GM10248 (cell line): ENCODE measurements at places on chromosomes 4 and X.

- DNase-seq: no peak
These were observed 211.6 kb upstream of the FAM241A start for GRCh38 chr4:111933703-111934102.

GRCh38 chr4:38105475-38106220 is 145.4 kb downstream of the PTTG2 start:
- DNase-seq: no peak

GRCh38 chr4:167021545-167022155 is 212.6 kb downstream of the SPOCK3 start:
- peak; percentile 6 for DNase-seq

DNA sequence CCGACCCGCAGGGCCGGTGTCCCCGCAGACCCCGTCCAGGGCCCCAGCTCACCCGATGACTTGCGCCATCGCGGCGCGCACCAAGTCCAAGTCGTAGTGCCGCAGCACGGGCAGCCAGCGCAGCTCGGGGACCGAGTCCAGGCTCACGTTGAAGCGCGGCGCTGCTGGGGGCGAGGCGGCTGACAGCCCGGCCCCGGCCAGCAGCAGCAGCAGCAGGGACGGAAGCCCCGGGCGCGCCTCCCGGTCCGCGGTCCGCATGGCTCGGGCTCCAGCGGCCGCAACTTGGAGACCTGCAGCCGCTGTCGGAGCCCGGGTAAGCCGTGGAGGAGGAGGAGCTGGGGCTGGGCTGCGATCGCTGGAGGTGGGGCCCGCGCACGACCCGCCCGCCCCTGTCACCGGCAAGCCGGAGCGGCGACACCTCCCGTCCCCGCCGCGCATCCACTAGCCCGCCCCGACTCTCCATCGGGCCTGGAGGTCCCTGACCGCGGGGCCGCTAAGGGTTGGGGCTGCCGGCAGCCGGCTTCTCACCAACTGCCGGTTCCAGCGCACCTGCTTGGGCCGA is at the start of gene NAAA:
TSS of gene NAAA (minus strand) at position 322 of the 562 bp plus-strand sequence. CDS start at position 258, 64 bp downstream.
- peak; percentile 89 for DNase-seq

DNA sequence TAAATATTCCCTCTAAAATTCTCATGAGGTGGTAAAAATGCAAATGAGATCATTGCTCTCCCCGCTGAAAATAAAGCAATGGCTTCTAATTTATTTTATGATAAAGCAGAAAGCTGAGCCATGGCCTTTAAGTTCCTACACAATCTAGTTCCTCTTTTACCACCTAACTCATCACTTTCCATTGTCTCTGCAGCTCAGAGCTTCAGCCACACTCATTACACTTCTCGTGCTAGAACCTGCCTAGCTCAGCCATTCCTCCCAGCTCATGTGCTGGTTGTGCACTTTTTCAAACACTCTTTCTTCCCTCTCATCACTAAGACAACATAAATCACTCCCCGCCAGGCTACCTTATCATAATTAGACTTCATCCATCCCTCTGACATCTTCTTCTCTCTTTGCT is 1112.1 kb upstream of the PRKX start:
- DNase-seq: no peak

GRCh38 chr4:110467400-110467799 is 8.6 kb upstream of the ENPEP start:
- DNase-seq: no peak

DNA sequence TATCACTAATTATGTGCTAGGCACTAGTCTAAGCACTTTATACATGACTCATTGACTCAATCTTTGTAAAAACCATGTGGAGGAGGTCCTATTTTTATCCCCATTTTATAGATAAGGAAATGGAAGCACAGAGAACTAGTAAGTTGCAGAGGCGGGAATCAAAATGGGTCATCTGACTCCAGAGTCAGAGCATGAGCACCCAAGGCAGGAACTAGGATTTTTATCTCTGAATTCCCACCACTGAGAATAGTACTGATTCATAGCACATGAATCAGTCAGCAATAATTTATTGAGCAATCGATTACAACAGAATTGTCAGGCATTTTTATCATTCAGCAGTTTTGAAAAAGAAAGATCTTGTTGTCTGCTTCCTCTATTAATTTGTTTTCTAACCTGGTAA is 19.3 kb downstream of the SCARB2 start:
- DNase-seq: no peak

GRCh38 chrX:110145854-110146253 is 142.9 kb downstream of the TMEM164 start:
- DNase-seq: peak; percentile 23

GRCh38 chr4:89486042-89486441 is 178.4 kb upstream of the GPRIN3 start:
- DNase-seq: no peak

- DNase-seq: no peak
These were observed 81.1 kb upstream of the HELT start for GRCh38 chr4:184937030-184937710.

- DNase-seq: no peak
These were observed 38.9 kb upstream of the BCLAF3 start for GRCh38 chrX:20029728-20030127.

GRCh38 chrX:47662144-47662657 is 3.2 kb upstream of the UXT start:
- no peak for DNase-seq

DNA sequence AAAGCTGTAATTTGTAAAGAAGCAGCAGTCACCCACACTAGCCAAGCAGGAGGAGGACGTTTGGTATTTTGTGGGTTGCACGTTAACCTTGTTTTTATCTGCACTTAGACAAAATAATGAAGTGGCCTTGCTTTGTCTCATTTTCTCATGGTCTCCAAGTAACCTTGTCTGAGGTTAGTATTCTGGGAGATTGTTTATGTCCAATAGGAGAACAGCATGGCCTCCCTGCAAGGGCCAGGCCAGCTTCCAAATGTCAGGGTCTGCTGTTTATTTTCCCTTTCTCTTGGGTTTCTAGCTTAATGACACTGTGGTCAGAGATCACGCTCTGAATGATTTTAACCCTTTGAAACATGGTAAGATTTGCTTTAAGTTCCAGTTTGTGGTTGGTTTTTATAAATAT is 29.9 kb downstream of the PNMA6E start:
- no peak for DNase-seq

GRCh38 chr4:5206016-5206790 is 154.9 kb downstream of the STK32B start:
- DNase-seq: no peak

- peak; percentile 68 for DNase-seq
These were observed 35.0 kb upstream of the CLCN4 start for GRCh38 chrX:10121787-10122186.

GRCh38 chr4:153531000-153531358 is 64.8 kb downstream of the TMEM131L start:
- DNase-seq: no peak

DNA sequence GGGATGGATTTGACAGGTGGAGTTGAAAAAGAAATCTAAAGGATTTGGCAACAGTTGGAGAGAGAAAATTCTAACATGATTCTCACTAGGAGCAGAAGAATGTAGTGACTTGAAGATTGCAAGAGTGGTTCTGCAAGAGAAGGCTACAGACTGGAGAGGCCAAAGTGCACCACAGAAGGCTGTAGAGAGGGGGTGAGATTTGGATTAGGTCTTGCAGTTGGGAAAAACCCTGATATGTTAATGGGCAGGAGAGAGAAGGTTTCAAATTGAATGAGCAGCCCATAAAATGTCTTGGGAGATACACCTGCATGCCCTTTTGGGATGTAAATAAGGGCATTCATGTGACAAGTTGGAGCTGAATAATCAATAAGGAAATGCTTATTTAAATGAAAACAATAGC is 14.7 kb upstream of the VEGFD start:
- peak; percentile 23 for DNase-seq

DNA sequence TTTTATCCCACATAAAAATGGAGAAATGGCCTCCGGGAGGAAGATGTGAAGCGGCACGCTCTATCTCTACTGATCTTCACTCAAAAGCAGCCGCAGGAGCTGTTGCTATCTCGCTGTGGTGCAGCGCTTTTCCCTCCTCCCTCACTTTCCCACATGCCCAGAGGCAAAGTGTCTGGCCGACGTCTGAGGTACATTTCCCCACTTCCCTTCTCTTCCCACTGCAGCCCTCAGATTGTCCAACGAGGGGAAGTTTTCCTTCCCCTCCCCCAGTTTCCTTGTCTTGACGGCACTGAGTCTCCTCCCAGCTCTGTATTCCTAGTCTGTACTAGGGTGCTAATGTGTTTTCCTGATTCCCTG is 660 bp upstream of the COL25A1 start:
- DNase-seq: no peak

DNA sequence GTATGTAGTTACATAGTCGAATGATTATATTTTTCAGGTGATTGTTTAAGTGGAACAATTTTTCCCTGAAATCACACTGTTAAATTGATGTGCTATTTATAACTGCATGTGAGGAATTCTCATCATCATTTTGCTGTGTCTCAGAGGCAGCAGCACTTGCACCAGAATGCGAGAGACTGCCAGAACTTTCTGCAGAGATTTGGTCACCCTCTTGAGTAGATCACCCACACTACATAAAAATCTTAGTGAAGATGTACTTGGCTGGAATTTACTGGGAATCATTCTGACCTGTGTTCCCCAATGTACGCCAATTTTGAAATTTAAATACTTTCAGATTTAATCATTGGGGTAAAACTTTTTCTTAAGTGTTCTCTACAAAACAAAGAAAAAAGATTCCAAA is 5.4 kb downstream of the UGT2B4 start:
- DNase-seq: no peak

- DNase-seq: no peak
These were observed 34.9 kb downstream of the NOCT start for GRCh38 chr4:139050446-139050845.

DNA sequence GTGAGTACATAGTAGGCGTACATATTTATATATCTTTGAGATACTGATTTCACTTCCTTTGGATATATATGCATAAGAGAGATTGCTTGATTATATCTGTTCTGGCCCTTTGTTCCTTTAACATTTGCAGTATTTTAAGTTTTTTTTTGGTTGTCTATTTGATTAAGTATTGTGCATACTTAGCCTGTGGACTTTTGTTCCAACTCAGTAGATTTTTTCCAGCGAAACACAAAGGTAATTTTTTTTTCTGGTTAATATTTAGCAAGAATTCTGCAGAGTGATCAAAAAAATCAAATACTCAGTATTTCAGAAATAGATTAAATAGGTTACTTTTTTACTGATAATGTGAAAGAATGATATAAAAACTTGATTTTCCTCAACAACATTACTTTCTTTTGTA is at the start of gene AFM:
TSS of gene AFM (plus strand) at position 388 of the 400 bp plus-strand sequence. CDS start 31 bp downstream, outside the sequence.
- no peak for DNase-seq

DNA sequence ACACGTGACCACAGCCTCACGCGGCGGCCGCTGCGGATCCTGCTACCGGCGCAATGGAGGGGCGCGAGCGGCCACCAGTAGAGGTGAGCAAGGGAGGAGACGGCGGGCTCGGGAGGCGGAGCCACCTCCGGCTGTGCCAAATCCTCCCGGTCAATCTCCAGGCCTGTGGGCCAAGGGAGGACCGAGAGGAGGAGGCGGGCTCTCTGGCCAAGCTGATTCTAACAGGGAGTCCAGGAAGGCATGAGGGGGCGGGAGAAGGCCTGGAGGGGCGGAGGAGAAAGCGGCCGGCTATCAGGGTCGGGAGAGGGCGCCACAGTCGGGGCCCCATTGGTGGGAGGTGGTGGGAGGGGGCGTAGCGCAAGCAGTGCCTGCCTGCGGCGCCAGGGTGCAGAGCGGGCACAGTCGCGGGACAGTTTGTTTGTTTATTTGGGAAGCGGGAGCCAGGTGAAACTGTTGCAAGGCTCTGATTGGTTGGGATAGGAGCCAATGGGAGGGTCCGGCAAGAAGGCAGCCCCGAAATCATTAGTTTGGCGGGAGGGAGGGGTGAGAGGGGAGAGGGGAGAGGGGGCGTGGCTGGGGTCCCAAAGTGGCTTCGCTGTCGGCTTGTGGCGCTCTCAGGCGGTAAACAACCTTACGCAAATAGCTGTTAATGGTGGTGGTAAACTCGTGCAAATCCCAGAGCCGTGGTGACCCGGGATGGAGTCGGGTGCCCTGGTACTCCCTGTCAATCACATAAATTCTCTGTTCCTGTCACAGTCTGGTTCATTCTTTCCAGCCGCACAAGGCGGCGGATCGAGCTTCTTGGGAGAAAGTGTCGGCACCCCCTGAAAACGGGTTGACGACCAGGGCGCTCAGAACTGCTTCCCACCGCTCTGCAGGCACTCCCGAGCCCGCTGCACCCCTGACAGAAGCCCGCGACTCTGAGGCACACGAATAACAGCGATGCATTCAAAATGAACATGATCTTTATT is at the start of gene IRS4:
TSS of gene IRS4 (minus strand) at position 55 of the 971 bp plus-strand sequence.
- peak; percentile 10 for DNase-seq

- DNase-seq: no peak
These were observed 179.4 kb downstream of the DHRSX start for GRCh38 chrX:2321411-2321810.
